ENCODE measurements at places on chromosomes 11 and 22.

- DNase-seq: no peak
Measured at GRCh38 chr11:72475381-72475780, 41.0 kb upstream of the CLPB start.

DNA sequence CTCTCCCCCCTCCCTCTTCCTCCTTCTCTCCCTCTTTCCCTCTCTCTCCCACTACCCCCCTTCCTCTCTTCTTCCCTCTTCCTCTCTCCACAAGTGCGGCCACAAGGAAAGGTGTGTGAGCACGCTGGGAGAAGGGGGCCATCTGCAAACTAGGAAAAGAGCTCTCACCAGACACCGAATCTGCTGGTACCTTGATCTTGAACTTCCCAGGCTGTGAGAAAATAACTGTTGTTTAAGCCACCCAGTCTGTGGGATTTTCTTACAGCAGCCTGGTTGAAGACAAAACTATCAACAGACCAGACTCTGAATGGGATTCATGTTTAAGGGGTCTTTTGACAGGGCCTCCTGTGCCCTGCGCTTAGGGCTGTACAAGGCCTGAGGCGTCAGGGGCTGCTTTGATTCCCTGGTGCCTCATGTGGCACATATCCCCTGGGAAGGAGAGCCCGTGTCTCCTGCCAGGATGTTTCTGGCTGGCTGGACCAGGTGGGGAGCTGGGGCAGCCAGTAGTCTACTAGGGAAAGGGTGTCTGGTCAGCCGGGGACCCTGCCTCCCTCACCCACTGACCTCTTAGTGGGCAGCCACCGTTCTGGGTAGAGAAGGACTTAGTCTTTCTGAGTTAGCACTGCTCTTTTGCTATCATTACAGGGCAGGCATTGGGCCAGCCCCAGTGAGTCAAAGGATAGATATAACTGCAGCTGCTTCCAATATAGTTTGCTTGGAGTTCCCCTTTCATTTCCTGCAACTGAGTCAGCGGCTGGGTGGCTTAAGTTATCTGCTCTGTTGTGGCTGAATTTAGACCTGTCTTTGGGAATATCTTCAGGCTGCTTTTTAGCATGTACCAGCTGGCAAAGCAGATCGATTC lies 6.2 kb downstream of the PANX1 start:
- no peak for DNase-seq

DNA sequence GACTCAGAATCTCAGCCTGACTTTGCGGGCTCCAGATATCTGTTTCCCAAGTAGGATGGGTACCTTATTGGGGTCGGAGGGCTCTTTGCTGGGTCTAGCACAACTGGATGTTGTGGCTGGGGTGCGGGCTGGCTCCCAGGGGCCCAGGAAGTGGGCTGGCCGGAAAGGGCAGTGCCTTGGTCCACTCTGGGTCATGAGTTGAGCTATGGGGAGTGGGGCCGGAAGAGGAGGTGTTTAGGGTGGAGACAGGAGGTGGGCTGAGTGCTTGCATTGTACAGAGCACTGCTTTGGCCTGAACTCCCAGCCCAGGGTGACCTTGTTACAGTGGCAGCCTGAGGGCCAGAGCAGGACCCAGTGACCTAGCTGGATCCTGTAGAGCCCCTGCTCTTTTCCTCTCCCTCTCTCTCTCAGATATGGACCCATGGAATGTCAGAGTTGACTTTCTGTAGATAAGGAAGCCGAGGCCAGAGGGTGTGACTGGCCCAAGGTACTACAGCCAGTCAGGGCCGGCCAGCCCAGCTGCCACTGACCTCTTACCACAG lies 13.2 kb downstream of the PHLDB1 start:
- no peak for DNase-seq

GRCh38 chr11:13297917-13298356 lies 20.3 kb downstream of the BMAL1 start:
- no peak for DNase-seq

DNA sequence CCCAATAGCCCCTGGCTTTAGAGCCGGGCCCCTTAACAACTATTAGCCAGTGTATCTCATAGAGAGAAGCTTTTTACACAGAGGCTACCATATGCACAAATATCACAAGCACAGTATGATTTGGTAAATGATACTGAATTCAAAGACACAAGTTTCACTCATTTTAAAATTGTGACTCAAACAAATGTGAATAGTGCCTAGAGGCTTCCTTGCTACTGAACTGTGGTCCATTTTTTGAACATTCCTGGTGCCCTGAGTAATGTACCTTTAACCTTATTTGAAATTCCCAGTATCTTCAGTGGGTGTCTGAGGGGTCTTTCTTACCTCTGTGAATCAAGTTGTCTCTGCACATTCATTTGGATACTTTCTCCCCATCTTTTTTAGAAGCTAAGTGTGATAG lies 156.2 kb downstream of the MAML2 start:
- DNase-seq: no peak

DNA sequence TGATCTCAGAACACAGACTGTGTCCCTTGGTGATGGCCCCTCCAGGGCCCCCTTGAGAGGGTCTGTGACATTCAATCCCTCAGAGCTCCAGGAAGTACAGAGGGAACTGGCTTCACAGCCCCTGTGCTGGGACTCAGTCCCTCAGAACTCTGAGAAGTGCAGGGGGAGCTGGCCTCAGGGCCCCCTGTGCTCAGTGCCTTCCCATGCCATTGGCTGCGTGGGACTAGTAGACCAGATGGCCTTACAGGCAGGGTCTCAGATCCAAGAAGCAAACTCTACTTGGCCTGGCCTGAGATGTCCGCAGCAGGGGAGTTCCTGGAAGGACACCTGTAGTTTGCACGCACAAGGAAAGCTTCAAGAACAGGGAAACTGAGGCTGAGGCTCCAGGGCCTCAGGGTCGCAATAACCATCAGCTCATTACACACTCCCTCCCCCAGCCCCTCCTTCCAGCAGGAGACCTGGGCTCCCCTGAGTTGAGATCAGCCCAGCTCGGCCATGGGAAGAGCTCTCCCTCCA lies 138.4 kb downstream of the BRD1 start:
- no peak for DNase-seq

- peak; percentile 73 for DNase-seq
Measured at GRCh38 chr11:8209208-8209807, 40.5 kb upstream of the RIC3 start.

GRCh38 chr11:72605973-72606747 lies 68.1 kb downstream of the PDE2A start:
- no peak for DNase-seq

GRCh38 chr11:67279589-67280340 lies 9.3 kb upstream of the ANKRD13D start:
- no peak for DNase-seq

DNA sequence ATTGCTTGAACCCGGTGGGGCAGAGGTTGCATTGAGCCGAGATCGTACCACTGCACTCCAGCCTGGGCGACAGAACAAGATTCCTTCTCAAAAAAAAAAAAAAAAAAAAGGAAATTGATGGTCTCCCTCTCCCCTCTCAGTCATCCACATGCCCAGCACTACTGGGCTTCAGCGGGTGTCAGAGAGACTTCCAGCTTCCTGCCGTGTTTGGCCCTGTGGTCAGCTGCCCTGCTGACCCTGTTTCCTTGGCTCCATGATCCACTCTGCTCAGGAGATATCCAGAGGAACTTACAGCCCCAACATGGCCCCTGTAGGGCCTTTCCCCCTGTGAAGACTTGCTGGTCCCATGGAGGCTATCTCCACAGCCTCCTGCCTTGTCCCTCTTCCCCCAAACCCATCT lies 6.1 kb upstream of the PNPLA3 start:
- no peak for DNase-seq

DNA sequence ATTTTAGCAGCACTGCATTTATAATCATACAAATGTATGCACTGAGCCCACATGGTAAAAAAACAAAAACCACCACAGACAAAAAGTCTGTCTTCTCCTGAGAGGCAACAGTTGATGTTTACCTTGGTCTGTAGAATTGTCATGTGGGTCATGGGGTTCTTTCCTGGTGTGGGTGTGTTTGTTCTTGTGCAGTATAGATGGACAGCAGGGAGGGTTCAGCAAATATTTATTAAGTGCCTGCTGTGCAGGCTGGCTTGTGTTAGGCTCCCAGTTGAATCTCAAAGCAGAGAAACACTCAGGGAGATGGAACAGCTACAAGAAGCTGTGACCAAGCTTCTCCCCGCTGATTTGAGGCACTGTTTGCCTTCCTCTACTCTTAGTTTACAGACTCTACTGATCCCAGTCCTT lies 82.2 kb downstream of the PISD start:
- no peak for DNase-seq

DNA sequence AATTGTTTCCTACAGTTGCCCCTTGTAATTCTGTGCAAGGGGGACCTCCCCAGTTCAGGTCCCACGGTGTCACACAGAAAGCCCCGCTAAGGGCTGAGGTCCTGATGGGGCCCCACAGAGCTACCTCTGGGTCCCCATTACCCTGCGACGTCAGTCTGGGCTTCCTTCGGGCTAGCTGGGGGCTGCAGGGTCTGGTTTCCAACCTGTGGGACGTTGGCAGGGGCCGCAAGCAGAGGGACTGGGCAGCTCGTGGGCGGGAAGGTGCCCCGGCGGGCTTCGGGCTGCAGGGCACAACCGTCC lies 698 bp downstream of the SLC37A4 start:
- no peak for DNase-seq

GRCh38 chr11:12539572-12539971 lies 134.6 kb upstream of the TEAD1 start:
- DNase-seq: no peak
